ENCODE measurements at places on chromosomes 2 and 18.
A peak's percentile ranks its signal among the peaks of the same experiment; 100 is the strongest.

DNA sequence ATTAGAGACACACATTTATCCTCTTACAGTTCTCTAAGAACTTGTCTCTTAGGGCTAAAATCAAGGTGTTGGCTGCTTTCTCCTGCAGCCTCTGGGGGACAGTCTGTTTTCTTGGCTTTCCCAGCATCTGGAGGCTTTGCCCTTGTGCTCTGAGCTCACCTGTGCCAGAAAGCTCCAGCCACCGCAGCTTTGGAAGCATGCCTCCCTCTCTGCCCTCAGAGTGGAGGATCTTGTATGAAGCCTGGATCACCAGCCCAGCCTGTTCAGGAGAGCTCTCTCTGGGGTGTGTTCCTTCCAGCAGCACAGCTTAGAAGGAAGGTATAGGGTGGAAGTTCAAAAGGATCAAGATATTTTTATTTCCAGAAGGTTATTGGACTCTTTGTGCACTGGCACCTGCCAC, 53.1 kb upstream of the TPO start:
- no peak for DNase-seq

DNA sequence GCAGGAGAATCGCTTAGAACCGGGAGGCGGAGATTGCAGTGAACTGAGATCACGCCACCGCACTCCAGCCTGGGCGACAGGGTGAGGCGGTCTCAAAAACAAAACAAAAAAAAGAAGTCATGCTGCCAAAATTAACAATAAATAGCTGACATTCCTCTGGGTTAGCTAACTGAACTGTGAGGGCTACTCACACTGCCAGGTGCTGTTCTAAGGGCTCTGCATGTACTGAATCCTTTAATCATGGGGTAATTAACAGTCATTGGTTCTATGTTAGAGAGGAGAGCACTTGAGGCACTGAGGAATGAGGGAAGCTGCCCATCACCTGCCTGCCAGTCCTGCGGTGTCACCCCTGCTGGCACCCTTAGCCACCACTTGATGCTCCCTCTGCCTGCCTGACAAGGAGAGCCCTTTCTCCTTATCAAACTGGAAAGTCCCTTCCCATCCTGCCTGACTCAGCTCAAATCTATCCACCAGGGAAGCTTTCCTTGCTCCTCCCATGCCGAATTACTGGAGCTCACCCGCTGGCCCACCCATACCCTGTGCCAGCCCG, 73.0 kb upstream of the RIOK3 start:
- DNase-seq = no peak

DNA sequence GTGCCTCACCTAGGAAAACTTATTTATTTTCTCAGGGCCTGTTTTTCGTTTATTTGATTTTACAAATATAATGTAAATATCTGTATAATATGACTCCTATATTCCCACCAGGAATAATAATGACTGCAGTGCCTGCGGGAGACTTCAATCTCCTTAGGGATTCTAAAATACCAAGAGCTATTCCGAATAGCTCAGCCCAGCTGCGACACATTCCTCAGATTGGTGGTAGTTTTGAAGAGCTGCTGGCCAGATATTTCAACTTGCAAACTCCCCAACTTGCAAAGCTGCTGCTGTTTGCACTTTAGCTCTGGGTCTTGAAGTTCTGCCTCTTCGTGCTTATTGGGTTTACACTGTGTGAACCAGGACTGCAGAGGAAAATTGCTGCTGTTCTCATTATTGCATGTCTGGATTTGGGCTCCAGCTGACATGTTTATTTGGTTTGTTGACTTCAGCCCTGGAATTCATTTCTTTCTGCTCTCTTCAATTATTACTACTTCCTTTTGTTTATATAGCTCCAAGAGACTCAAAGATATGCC, 480.2 kb upstream of the CHST9 start:
- DNase-seq = no peak

DNA sequence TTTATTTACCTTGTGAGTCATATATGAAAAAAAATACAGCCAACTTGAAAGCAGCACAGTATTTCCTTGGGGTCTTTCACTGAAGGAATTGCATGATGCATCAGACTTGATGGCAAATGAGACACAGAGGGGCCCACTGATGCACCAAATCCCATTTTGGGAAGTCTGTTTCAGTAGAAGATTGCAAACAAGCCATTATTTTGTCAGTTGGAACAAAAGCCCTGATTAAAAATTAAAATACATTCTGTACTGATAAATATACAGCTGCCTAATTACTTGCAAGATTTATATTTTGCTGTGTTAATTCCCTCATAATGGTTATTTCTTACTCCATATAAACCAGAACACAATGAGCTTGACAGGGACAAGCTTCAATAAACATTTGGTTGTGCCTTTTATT, 370.4 kb downstream of the SUCLG1 start:
- DNase-seq = no peak

DNA sequence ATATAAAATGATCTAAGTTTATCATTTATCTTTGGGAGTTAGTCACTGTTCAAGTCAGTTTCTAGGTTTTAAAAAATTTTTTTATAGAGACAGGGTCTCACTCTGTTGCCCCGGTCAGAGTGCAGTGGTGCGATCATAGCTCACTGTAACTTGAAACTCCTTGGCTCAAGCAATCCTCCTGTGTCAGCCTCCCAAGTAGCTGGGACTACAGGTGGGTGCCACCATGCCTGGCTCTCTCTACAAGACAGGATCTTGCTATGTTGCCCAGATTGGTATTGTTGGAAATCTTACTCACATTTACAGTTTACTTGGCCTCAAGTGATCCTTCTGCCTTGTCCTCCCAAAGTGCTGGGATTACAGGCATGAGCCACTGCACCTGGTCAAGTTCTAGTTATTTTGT, 74.5 kb downstream of the MIB1 start:
- DNase-seq = no peak

DNA sequence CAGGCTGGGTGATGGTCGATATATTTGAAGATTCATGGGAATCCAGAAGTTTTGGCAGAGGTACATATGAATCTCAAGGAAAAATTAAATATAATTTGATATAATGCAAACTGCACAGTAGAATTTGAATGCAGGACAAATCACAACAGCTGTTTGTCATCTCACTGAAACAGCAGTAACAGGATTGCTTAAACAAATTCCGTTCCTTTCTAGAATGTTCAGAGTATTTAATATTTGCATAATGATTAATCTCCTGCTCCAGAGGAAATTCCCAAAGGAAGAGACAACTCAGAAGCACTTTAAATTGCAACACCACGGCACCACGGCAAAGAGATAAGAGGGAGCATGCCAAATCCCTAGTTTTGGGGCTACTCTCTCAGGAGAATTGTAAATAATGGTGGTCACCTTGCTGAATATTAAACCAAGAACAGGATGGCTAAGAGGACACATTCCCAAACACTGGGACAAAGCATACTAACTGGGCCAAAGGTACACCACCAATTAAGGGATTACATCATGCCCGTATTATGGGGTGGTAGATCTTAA, 67.8 kb upstream of the MAP4K3 start:
- DNase-seq = peak; percentile 32

DNA sequence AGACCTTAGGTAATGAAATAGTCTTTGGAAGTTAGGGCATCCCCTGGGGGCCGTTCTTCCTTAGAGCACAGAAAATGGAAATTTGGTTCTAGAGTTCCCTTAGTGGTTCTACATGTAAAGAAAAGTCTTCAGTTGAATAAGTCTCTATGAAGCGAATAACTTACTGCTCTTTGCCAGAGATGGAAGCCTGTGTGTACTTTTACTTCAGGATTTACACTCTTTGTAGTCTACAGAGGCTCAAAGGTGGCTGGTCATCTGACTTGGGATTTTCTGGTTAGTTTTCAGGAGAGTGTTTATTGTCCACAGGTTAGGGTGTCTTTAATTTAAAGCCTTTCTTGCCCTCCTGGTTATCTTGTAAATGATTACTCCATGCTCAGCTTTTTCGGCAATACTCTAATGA, 210.6 kb downstream of the ZNF521 start:
- no peak for DNase-seq

DNA sequence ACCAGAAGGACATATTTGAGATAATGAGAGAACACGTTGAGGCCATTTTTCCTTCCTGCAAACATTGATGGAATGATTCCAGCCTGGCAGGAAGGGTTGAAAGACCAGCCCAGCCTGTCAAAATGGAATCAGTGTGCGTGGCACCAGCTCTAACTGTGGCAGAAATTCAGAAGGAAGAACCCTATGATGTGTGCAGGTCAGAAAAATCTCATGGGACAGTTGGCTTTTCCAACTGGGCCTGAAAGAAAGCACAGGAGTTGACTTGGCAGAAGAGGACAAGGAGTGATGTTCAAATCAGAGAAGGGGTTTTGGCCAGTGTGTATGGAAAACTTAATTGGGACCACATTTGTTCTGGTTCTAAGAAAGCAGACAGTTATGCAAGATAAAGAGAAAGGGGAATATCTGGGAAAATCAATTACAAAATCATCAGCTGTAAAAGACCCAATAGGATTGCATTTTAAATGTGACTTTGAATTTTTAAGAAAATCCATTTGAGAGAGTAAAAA, 192.8 kb upstream of the PID1 start:
- no peak for DNase-seq

DNA sequence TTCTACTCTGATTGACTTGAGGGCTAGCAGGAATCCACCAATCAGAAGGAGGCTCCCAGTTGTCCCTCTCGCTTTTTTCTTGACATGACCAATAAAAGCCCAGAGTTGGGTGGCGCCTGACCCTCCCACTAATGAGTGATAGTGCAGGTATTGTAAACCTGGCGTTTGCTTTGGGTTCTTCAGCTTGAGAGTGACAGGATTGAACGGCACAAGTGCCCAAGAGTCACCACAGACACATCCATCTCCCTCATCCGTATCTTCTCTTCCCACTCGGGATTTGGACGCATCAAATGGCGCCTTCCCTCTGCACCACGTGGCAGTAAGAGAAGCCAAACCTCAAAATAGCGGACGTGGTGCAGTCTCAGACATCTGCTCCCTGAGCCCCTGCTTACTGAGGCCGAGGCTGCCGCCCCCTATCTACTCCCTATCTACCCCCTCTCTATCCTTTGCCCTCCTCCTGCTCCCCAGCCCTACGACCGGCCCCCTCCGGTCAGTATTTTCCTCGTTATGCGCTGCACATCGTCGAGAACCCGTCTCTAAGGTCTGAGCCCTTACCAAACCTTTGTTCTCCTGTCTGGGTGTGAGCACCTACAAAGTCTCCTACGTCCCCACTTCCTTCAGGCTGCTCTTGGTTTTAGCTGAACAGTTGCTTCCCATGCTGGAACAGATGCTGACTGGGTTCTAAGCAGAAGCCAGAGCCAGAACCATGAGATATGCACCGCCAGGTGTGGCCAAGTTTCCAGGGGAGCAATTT, 881 bp upstream of the FAM161A start:
- peak; percentile 95 for DNase-seq
